Left renal cortex interstitium (tissue), 4 donors: ENCODE measurements at places on chromosomes 12 and 14.

DNA sequence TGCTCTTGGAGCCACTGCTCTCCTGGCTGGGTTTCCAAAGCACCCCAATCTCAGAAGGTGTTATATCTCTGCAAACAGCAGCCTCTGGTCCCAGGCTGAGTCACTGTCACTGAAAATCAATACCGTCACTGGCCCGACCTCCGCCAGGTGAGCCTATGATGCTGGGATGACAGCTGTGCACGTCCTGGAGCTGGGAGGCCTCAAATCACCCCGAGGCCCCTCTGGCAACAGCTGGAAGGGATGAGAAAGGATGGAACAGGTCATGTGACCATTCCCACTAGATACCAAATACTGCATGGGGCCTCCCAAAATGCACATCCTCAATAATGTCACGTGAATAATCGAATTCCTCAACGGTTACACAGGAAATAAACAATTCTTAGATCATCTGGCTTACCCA lies 190.8 kb downstream of the TTC7B start:
- no peak for DNase-seq

- no peak for DNase-seq
Measured at GRCh38 chr14:57261604-57262003, 7.1 kb downstream of the EXOC5 start.

DNA sequence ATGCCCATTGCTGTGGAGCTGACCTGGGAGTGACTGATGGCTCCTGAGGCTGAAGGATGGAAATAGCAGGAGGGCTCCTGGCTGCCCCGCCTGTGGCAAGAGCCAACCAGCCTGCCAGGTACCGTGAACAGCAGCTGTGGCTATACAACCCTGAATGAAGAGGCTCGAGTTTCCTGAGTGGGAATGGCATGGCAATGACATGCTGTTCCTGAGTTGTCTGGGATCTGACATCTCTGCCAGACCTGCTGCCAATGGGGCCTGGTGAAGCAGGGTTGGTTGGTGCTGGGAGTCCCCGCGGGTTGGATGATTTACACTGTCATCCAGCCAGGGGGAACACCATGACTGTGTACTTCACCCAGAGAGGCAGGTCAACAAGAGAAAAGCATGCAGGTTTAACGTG lies 31.8 kb upstream of the LRRC10 start:
- DNase-seq = no peak

DNA sequence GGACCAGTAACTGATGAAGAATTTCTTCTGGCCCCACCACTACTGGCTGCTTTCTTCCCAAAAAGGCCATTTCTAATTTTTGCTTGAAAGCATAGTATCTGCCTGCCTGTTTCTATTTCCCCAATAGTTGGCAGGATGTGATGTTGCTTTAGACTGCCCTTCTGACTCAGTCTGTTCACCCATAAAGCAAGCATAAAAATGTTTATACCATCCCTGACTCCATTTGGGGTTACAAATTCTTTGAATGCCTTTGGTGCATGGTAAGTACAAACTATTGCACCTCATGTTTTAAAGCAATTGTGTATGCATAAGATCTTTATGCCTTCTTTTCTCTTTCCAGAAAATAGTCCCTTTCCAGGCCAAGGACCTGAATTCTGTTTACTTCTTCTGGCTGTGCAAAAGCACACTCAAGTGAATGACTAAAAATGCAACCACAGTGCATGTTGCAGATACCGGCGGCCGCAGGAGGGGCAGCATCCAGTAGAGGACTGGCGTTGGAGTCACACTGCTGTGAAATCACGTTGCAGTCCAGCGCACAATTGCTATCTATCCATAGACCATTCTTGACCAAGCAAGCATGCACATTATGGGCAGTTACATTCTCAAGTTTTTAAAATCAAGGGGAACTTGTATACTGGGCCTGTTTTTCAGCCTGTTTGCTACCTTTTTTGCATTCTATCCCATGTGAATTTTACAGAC lies 82.4 kb downstream of the SLC5A8 start:
- DNase-seq = peak; percentile 2

DNA sequence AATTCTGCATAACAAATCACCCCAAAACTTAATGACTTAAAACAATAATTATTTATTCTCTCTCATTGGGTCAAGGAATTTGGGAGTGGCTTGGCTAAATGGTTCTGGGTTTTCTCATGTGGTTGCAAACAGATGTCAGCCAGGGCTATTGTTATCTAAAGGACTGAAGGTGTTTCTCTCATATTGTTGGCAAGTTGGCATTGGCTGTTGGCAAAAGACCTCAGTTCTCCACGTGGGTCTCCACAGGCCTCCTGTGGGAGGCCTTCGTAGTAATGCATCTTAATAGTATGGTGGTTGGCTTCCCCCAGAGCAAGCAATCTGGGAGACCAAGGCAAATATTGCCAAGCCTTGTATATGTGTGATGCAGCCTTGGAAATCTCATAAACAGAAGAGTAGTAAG lies 14.4 kb downstream of the GALNT16 start:
- no peak for DNase-seq

GRCh38 chr12:64299628-64300027 lies 77.5 kb upstream of the KICS2 start:
- DNase-seq = no peak

GRCh38 chr12:99157946-99158345 lies 489.6 kb upstream of the GARIN6 start:
- no peak for DNase-seq

DNA sequence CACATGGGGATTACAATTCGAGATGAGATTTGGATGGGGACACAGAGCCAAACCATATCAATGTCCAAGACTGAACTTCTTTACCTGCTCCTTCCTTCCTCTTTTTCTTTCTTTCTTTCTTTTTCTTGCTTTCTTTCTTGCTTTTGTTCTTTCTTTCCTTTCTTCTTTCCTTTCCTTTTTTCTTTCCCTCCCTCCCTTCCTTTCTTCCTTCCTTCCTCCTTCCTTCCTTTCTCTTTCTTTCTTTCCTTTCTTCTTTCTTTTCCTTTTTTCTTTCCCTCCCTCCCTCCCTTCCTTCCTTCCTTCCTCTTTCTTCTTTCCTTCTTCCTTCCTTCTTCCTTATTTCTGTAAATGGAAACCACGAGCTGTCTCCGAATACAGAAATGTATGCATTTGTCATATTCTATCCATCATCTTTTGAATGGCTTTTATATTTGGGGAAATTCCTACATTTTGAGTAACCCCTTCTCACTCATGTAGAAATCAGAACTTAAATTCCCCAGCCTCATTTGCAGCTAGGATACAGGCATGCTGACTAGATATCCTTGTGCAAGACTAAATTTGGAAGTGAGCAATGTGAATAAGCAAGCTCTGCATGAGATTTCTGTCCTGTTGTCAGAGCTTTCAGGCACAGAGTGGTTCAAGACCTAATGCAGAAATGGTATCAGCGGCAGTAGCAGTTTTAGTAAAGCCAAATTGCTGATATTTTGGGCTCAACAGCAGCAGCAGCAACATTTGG lies 11.5 kb downstream of the GPR33 start:
- DNase-seq = no peak

DNA sequence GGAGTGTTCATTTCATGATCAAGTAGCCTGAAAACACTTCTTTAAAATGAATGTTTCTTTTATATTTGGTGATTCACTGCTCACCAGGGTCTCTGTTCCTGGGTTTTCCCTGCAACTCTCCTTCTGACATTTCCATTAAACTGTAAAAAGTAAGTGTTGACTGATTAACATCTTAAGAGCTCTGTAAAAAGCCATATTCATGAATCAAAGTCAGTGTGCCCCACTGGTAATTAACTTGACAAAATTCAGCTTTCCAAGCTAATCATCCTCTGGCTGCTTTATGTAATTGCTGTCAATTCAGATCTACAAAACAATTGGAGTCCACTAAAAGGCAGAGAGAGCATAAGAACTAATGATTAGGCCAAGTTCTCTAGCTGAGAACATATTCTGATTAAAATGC lies 41.6 kb downstream of the CNTN1 start:
- no peak for DNase-seq

DNA sequence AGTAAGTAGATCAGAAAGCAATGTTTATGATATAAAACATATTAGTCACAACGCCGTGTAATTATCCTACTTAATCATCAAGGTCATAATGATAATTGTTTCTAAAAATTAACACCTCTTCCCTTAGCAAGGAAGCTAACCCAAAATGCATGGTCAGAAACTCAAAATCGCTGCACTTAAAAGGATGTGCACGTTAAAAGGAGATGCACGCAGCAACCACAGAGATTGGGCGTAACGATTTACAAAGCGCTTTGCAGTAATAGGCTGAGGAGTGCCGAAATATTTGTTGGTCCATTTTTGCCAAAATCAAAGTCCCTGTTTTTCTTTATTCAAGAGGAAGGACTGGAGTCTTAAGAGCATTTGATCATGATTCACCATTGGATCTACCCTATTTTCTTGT lies 1077.2 kb downstream of the VRK1 start:
- no peak for DNase-seq

DNA sequence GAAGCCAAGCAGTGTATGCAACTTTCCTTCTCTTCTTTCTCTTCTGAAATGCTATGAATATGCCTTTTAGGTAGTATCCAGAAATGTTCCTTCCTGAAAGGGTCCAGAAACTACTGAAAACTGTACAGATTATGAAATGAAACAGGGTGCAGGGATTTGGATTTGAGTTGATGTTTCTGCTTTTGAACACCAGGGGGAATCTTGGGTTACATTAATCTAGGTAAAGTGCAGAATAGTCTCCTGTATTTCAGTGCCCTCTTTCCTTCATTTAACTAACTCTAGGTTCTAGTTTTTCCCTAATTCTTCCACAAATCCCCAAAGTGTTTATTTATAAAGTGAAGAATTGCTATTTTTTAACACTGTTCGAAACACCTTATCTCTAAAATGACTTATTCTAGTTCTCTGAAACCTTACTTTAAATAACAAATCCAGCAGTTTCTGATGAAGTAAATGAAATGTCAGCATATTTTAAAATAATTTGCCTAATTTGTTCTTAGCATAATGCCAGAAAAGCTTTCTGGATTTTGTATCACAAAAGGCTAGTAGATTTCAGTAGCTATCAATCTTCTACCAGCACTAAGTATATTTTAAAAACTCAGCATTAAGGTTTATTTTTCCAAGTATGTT lies 111.9 kb downstream of the LRRK2 start:
- DNase-seq = no peak

DNA sequence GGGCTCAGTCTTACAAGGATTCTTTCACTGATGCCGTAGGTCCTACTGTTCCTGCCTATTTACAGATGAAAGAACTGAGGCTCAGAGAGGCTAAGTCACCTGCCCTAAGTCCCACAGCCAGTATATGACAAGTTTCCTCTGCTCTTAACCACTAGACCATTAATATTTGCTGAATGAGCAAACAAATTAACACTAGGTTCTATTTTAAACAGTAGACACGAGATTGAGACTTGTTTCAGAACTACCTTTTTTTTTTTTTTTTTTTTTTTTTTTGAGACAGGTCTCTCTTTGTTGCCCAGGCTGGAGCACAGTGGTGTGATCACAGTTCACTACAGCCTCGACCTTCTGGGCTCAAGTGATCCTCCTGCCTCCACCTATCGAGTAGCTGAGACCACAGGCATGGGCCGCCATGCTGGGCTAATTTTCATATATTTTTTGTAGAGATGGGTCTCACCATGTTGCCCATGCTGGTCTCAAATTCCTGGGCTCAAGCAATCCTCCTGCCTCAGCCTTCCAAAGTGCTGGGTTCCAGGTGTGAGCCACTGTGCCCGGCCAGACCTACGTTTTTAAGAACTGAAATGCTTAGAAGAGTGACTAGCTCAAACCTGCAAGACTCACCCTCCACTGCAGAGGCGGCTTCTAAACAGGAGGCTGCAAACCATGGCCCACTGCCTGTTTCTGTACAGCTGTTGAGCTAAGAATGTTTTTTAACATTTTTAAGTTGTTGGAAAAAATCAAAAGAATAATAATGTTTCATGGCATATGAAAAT lies 12.9 kb downstream of the SYNE3 start:
- DNase-seq = no peak

GRCh38 chr12:121750507-121750955 lies 38.0 kb downstream of the TMEM120B start:
- DNase-seq = no peak

GRCh38 chr14:99427632-99428300 lies 52.9 kb downstream of the SETD3 start:
- DNase-seq = no peak

- DNase-seq = no peak
Measured at GRCh38 chr12:11799502-11799873, 150.0 kb downstream of the ETV6 start.

- no peak for DNase-seq
Measured at GRCh38 chr12:27802511-27802910, 22.5 kb upstream of the MANSC4 start.

DNA sequence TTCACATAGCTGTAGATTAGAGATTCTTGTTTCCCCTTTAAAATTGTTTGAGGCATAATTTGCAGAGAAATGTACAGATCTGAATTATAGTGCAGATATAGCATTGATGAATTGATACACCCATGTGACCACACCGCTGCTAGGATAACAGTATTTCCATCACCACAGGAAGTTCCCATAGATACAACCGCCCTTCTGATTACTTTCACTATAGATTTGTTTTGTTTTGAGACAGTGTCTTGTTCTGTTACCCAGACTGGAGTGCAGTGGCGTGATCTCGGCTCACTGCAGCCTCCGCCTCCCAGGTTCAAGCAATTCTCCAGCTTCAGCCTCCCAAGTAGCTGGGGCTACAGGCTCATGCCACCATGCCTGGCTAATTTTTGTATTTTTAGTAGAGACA lies 8.8 kb upstream of the ASPG start:
- DNase-seq = no peak

DNA sequence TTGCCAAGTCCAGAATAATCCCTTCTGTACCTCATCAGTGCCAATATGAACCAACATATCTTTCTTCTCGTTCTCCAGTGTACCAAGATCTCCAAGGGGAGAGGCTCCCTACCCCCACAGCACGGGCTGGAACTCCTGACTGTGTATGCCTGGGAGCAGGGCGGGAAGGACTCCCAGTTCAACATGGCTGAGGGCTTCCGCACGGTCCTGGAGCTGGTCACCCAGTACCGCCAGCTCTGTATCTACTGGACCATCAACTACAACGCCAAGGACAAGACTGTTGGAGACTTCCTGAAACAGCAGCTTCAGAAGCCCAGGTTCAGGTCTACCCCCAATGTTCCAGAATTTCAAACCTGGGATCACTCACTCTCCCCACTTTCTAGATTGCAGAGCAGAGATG lies 10.5 kb upstream of the OAS2 start:
- no peak for DNase-seq

- no peak for DNase-seq
Measured at GRCh38 chr12:130041983-130042812, 120.1 kb upstream of the FZD10 start.

DNA sequence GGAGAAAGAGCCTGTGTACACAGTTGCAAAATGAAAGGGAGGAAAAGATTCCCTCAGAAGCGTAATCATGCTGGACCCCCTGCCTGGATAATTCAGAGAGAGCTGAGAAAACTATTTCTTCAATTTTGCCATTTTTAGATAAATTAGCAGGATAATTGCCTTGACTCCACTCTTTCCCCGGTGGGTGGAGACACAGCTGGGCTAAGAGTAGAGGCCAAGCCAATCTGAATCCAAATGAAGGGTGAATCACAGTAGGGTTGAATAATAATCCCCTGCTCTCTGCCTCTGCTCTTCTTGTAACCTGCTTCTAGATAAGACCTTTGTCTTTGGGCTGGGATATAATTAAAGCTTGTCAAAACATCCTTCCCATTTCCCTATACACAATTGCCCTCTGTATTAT lies 150.1 kb downstream of the CAPZA3 start:
- DNase-seq = no peak
